ENCODE measurements at places on chromosomes 16 and 17.

DNA sequence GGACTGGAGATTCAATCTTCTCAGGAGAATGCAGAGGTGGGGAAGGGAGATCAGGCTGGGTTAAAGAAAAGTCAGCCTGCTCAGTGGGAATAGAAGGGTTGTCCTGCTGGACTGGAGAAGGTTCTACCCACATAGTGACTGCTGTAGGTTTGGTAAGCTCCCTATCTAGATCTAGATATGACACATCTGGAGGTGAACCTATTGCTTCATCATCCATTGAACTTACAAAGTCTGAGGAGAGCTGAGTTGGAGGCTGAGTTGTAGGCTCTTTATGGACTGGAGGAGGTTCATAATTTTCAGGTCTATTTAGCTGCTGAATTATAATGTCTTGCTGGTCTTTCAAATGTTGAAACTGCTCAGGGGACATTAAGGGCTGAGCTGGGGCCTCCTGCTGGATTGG, 46.0 kb upstream of the NF1 start:
- no peak for DNase-seq

GRCh38 chr16:69859105-69859989, 91.8 kb upstream of the CLEC18A start:
- DNase-seq, result no peak

GRCh38 chr17:44997733-44998520, 29.8 kb upstream of the C1QL1 start:
- DNase-seq, result no peak

- no peak for DNase-seq
Measured at GRCh38 chr16:14465799-14466198, 164.3 kb downstream of the PARN start.

DNA sequence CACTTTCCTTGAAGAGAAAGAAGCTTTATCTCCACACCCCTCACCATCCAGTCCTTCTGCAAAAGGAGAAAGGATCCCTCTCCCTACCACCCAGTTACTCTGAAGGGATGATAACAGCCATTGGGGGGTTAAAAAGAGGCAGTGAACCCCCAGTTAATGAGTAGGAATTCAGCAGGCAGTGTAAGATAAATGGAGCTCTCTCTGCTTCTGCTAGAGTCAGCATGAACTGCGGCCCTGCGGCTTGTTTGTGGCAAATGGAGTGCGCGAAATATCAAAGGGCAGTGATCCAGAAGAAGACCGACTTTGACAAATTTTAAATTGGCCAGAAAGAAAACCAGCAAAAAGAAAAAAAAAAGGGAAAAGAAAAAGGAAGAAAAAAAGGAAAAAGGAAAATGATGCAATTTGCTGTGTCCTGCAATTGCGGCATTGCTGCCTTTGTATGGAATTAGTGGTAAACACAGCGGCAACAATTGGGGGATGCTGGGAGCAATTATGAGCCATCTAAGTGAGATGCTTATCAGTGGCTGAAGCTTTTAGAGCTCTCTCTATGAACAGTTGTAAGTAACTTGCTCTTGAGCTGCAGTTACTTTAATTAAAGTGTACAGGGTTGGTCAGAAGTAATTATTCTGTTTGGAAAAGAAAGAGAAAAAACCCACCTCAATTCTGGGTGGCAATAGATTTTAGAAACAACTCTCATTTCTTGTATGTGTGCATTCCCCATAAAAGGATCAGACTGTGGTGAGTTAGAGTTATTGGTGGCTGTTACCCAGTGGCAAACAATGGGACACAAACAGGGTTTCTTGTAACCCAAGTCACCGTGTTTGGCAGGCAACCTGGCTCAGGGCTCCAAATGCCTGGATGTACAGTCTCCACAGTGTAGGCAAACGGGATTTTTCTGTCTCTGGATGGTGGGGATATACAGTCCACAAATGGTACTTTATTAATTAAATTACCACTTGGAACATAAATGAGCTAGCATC, 161.3 kb downstream of the AATF start:
- DNase-seq, result no peak

DNA sequence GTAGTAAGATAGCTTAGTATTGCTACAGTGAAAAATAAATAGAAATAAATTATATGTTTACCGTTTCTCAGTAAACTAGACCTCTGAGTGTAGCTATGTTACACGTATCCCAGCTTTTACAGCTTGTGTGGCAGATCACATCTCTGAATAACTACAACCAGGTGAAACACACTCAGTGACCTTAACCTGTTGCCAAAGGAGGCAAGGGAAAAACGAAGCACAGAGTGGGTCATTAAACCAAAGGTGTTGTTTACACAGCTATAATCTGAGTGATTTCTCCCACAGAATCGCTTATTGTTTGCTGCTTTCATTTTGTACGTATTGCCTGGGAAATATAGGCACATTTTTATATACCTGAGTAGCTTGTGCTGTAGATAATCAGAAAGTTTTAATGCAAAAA, 688.2 kb upstream of the KIF2B start:
- no peak for DNase-seq

GRCh38 chr17:46773221-46773605, 45.3 kb downstream of the WNT3 start:
- peak; percentile 74 for DNase-seq

DNA sequence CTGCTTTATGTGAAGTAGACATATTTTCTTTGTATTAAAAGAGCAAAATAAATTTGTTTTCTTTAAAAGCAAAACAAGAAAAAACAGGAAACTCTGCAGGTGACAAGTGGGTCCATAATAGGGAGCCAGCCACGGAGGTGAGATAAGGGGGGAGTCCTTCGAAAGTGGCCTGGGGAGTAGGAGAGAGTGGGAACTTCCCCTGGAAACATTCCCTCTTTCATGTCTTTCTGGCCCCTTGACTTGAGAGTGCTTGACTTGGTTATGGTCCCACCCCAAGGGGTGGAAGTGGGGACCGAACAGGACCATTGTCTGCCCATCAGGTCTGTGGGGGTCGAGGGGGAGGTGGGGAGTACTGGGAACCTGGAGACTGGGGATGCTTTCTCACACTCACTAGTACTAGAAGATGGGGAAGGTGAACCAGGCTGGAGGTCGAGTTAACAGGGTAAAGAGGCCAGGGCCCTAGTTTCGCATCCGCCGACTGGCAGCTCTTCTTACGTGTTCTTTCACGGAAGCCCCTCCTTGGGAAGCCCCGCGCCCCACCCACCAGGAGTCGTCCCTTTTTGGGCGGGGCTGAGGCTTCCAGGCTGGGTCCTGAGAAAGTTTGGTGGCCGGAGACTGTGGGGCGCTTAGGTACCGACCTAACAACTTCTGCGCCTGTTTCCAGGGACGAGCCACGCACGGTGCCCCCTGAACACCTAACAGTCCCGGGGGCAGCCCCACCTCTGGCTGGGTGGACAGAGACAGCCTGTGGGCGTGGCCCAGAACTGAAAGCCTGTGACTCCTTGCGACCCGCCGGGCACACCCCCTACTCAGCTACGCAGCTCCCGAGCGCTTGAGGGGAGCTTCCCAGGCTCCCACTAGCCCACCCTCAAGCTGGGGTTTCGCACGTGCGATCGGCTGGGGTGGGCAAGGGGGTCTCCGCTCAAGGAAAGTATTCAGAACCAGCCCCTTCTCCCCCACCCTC, 790 bp downstream of the TRADD start:
- DNase-seq, result peak; percentile 51

- peak; percentile 63 for DNase-seq
Measured at GRCh38 chr16:68668266-68668665, 23.2 kb downstream of the CDH3 start.

- DNase-seq, result no peak
Measured at GRCh38 chr17:29623283-29623647, 553 bp upstream of the CORO6 start.

DNA sequence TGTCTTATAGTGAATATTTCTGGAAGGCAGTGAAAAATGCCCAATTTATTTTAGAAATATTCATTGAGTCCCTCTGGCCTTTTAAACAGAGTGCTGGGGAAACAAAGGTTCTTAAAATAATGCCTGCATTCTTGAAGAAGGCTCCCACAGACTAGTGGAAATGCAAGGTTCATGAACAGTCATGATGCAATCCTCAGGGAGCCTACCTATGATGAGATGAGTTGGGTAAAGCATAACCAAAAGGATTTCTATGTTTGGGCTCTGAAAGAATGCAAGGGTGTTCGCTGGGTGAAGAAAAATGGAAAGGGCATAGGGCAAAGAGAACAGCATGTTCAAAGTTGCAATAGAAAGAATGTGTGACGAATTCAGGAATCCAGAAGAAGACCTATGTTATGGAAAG, 214.5 kb upstream of the MAF start:
- DNase-seq, result no peak

DNA sequence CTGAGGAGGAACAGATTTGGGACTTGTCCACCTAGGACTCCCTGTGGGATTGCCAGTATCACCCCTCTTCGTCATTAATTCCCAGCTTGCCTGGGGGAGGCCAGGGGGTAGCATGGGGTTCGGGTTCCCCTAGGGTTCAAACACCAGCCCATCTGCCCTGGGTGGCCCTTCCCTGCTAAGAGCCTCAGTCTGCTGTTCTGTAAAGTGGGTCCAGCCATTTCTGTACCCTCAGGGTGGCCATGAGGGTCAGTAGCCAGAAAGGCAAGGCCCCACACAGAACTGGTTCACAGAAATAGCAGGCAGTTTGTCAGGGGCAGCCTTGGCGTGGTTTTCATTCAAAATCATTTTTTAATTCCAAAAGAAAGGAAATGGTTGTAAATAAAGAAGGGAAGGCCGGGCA, 62.9 kb downstream of the RAI1 start:
- no peak for DNase-seq

DNA sequence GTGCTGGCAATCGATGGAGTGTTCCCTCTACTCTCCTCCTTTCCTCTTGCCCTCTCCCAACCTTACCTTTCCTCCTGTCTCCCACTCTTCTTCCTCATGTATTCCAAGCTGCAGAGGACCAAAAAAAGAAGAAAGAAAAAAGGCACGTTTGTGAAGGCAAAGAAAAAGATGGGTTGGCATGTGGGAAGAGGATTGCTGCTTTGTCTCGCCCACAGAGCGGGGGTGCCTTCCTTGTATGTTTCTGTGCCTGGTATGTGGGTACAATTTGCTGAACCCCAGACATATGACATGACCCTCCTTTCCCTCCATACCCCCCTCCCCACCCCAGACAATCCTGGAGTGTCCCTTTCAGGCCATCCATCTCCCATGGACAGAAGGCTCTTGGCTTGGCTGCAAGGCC, 13.1 kb upstream of the CTCF start:
- no peak for DNase-seq

DNA sequence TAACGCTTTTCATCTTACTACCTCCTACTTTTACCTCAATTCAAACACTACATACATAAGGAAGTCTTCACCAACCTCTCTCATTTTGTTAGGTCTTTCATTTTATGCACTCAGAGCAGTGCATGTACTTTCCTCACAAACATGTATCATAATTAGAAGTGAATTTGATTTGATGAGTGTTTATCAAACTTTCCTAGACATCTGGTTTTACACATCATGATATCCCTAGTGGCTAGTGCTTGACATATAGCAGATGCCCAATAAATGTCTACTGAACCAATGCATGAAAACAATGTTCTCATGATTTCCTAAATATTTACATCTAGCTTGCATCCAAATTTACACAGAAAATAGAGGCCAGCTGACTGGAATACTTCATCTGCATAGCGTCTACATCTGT, 323.4 kb upstream of the KIF2B start:
- no peak for DNase-seq

- no peak for DNase-seq
Measured at GRCh38 chr16:1155353-1156054, 2.6 kb downstream of the CACNA1H start.

- no peak for DNase-seq
Measured at GRCh38 chr16:7820816-7821215, 488.2 kb downstream of the RBFOX1 start.

DNA sequence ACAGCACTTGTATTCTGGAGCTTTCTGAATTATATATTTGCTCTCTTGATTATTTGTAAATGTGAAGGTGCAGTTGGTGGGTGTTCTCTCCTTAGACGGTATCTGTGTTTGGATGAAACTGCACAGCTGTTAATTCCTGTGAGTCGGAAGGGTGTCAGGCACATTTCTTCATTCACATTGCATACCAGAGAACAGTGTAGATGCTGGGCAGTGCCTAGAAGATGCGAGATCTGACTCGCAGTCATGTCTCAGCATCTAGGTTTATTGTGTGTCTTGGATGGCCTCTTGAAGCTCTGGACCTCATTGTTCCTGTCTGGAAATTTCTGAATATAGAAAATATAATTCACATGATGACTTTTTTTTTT, 61.2 kb downstream of the CLEC16A start:
- DNase-seq, result no peak

- DNase-seq, result no peak
Measured at GRCh38 chr17:72031219-72031884, 89.5 kb upstream of the SOX9 start.

DNA sequence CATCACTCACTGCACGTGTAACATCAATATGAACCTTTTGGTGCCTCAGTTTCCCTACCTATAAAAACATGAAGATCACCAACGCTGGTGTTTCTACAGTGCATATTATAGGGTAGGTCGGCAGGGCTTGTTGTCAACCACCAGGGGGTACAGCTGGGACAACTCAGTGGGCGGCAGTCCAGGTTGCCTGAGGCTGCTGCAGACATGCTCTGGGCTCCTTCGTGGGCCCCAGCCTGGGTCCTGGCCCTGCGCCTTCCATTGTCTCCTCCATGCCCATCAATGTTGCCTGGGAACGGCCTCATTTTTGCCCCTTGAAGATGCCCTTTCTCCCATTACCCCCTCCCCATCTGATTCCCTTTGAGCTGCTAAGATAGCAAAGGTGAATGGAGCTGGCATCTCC, 89.8 kb downstream of the GSG1L start:
- no peak for DNase-seq

- DNase-seq, result no peak
Measured at GRCh38 chr16:57883953-57884654, 81.8 kb upstream of the KIFC3 start.

GRCh38 chr16:1182950-1183907, 30.3 kb downstream of the CACNA1H start:
- DNase-seq, result no peak

GRCh38 chr17:8430966-8431365, 4.7 kb upstream of the NDEL1 start:
- DNase-seq, result no peak

DNA sequence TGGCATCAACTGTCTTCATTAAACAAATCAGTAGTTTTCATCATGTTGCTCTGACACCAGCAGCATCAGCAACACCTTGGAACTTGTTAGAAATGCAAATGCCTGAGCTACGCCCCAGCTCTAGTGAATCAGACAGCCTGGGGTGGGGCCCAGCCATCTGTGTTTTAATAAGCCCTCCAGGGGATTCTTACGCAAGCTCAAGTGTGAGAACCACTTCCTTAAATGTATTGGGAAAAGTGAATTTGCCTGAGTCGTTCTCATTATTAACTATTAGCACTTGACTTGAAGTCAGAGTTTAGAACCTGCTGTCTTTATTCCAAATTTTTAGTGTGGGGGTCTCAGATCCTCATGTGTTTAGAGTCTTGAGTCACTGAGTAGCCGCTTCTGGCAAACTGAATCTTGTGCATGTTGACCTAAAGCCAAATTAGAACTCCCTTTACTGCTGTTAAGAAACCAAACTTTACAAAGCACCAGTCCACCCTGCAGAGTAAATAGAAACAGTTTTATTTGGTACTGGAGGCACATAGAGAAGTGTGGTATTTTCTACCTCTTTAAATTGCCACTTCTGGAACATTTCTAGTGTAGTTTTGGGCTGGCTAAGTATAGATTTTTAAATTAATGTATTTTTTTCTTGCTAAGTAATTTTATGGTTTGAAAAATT, 137.4 kb upstream of the COX10 start:
- DNase-seq, result peak; percentile 33
